ENCODE measurements at places on chromosomes 7 and 10.

GRCh38 chr7:138388673-138389491, 71.2 kb upstream of the TRIM24 start:
- no peak for DNase-seq

DNA sequence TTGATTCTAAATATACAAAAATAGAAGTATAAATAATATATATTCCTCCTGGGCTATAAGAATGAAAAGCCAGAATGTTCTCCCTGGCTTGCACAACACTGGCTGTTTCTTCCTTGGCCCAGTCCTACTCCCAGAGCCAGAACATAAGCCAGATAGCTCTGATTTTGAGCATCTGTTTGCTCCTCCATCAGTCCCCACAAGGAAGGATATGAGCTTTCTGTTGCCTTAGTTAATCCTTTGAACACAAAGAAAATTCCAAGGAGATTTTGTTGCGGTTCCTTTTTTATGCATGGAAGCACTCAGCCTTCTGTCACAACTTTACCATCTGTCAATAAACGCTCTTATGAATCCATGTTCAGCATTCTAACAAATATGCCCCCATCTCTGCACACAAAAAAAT, 361.8 kb downstream of the IPMK start:
- no peak for DNase-seq

- DNase-seq: no peak
These were observed 39.1 kb upstream of the ANAPC16 start for GRCh38 chr10:72176701-72177100.

DNA sequence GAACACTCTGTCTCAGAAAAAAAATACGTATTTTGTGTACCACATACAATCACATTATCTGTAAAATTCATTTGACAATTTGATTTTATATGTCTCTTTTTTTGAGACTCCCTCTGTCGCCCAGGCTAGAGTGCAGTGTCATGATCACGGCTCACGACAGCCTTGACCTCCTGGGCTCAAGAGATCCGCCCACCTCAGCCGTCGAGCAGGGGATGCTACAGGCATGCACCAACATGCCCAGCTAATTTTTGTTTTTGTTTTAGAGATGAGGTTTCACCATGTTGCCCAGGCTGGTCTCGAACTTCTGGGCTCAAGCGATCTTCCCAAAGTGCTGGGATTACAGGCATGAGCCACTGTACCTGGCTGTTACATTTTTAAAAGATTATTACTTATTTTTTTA, 11.6 kb upstream of the BAZ1B start:
- no peak for DNase-seq

- no peak for DNase-seq
These were observed 390.7 kb downstream of the DPP6 start for GRCh38 chr7:154442939-154443338.

All from mesothelial cell of epicardium (in vitro differentiated cells).